ENCODE measurements at places on chromosomes 2 and 18.

DNA sequence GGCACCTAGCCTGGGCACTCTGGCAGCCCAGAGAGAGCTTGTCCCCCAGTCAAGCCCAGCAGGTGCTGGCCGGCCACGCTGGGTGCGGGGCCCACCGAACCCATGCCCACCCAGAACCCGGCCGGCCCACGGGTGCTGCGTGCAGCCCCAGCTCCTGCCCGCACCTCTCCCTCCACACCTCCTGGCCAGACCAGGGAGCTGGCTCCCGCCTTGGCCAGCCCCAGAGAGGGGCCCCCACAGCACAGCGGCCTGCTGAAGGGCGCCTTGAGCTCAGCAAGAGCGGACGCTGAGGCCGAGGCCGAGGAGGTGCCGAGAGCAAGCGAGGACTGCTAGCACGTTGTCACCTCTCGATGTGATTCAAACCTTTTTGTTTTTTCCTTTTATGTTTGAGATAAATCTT lies 407.0 kb upstream of the KCNJ3 start:
- DNase-seq: no peak

DNA sequence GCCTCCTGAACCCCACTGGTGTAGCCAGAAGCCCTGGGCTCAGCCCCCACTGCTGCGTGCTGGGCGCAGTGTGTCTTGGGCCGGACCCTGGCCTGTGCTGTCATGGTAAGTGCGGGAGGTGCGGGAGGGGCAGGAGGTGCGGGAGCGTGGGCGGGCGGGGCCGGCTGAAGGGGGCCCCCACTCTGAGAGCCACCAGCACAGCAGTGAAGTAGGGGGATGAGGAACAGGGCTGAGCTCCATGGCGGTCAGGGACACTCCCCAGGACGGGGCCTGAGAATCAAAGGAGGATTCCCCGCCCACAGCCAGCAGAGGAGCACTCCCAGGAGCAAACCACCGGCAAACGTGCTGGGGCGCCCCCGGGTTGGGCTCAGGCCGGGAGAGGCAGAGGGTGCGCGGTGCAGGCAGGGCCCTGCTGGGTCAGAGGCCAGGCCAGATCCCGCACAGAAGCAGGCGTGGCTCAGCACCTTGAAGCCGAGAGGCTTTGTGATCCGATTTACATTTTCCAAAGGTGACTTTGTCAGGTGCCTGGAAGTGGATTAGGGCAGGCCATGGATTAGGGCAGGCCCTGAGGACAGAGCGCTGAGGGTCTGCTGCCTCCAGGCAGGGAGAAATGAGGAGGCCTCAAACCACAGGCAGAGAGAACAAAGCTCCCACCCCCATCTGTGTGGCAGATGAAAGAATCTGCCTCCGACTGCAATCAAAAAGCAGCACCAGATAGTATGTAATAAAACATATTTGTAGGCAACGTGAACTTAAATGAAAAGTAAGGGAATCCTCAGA lies 152.0 kb upstream of the RAB6C start:
- no peak for DNase-seq

- no peak for DNase-seq
These were observed 81.7 kb downstream of the ACSL3 start for GRCh38 chr2:222942561-222942960.

GRCh38 chr18:13256444-13257305 lies 38.1 kb downstream of the LDLRAD4 start:
- no peak for DNase-seq

DNA sequence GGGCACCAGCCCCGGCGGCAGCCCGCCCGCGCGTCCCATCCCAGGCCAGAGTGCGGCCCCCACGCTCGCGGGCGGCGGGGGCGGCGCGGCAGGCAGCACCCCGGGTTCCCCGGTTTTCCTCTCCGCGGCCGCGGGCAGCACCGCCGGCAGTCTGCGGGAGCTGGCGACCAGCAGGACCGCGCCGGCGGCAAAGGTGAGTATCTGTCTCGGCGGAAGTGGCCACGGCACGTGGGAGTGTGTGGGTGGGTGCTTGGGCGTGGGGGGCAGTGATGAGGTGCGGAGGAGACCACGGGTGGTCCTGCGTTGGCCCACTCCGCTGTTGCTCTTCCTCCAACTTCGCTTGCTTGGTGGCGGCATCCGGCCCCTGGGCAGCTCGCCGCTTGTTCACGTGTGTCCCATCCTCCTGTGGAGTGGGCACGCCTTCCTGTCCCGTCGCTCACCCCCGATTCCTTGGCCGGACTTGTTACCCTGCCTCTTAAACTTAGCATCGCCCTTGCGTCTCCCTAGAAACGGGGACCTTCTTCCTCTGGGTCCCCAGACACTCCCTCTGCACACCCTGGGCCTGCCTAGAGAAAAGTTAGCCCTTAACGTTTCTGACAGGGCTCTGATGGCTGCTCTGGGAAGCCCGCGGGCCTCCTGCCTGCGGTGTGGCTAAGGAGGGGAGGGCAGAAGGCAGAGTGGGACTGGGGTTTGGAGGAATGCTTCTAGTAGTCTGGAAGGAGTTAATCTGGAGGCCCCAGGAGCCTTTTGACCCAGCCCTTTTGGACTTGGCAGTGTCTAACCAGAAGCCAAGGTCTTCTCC lies 1.1 kb downstream of the SH3RF3 start:
- no peak for DNase-seq

- no peak for DNase-seq
These were observed 73.4 kb downstream of the DPP10 start for GRCh38 chr2:114515882-114516281.

GRCh38 chr2:207338220-207338607 lies 172.5 kb upstream of the KLF7 start:
- DNase-seq: no peak

GRCh38 chr2:240632306-240632721 lies 7.0 kb downstream of the GPR35 start:
- DNase-seq: no peak

DNA sequence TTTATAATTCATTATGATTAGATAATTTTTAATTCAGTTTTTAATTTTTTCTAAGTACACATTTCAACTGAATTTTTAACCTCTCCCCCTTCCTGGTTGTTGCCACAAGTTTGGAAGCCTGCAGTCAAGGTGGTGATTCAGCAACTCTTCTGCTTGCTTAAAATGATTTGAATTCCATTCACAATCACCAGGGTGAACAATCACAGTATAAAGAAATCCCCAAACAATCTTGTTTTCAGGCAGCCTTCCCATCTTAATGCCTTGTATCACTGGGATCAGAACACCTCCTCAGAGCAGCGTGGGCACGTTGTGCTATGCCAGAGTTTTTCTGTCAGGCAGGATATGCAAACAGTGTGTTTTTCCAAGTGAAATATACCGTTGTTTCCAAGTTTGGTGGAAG lies 46.7 kb upstream of the BARD1 start:
- DNase-seq: no peak

DNA sequence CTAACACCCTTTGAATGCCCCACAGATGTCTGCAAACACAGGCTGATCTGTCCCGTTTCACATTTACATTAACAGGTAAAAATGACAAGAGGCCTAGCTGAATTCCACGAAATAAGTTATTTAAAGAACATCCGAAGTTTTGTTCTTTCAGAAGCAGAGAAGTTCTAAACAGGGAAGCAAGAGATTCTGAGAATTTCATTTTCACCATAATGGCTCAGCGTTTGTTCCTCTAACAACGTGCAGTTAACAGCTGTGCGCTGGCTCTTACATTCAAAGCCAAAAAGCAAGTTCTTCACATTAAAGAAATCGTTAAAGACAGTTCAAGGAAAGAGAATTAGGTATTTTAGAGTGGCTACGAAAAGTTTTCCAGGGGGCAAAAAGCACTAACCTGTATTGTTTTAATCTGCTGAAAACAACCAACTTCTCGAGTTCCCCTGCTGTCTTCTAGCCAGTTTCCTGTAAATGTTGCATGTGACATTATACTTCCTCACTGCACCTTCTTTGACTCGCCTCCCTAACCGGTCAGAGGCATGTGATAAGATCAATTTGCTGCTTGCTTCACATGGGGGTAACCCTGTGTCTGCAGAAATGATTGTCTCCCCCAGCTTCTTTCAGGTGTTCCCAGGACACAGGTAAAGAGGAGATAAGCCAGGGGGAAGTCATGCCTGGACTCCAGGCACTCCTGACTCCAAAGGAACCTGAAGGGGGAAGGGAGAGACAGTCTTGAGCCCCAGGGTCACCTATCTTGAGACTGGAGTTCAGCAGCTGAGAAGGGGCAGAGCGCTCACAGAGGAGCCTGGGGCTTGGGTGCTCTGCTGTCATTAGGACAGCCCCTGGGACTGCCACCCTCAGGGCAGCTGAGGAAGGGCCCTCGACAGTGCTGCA lies 36.8 kb upstream of the WIPF1 start:
- DNase-seq: peak; percentile 8

DNA sequence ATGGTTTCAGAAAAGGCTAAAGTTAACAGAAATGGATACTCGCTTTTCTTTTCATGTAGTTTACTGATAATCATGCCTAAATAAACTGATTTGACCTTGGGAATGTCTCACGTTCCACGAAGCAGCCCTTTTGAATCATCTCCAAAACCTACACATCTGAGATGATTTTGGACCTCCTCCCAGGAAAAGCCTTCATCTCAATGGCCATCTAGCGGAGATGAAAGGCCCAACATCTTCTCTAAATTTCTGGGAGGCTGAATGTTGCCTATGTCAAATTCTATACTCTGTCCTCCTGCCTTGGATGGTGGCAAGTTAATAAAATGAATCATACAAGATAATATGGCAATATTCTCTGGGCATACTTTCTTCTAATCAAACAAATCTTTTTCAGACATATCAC lies 448.5 kb downstream of the ZEB2 start:
- no peak for DNase-seq

DNA sequence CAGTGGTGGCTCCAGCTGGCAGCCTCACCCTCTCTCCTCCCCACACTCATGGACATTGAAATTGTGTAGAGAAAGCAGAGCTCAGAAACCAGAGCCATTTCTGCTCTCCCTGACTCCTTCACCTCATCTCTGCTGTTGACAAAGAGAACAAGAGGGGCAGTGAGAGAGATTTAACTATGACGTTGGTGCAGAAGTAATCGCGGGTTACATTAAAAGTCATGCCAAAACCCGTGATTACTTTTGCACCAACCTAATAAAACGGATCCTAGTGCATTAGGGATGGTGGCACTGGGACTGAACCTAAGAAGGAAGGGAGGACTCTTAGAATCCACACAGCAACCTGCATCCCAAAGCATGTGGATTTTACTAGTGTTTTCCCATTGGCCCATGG lies 113.3 kb upstream of the CDC42EP3 start:
- no peak for DNase-seq

DNA sequence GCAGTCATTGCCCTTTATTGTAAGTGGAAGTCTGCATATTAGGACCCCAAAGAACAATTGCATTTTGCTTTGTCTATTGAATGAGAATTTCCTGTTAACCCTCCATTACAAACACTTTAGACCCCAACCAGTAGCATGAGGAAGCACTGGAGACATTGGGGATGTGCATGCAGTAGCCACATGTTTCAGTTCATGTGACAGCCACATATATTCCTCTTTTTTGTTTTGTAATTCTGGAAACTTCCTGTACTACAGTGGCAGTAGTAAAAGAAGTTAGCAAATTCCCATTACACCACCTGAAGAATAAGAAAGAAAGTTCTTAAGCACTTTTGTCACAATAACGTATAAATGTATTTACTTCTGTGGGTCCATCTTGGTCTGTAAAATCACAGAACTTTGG lies 281.1 kb upstream of the SLC14A2 start:
- no peak for DNase-seq

GRCh38 chr18:10416065-10416464 lies 38.4 kb upstream of the APCDD1 start:
- DNase-seq: no peak

- no peak for DNase-seq
These were observed 544 bp downstream of the DNAJC27 start for GRCh38 chr2:24971286-24971535.

GRCh38 chr18:44955825-44956224 lies 275.1 kb downstream of the SETBP1 start:
- no peak for DNase-seq

DNA sequence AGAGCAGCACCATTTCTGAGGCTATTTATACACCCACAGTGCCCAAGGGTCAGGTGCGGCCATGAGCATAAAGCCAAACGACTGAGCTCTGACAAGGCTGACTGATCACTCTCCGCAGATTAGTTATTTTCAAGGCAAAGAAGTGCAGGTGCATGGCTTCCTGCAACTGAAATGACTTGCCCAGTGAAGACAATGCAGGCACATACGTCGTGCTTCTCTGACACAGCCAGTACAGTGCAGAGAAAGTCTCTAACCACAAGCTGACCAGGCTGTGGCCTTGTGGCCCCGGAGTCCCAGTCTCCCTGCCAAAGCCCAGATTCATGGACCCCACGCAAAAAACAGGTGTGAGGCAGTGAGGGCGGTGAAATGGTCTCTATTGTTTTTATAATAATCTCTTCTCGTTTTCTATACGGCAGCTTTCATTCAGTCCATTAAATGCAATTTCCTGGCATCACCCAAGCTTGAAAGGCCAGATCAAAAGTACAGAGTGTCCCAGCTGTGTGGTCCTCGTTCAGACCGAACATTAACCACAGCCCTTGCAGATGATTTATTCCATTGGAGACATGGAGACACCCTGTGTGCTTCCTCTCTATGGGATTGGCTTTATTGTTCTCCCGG lies 447.0 kb upstream of the ID2 start:
- no peak for DNase-seq

DNA sequence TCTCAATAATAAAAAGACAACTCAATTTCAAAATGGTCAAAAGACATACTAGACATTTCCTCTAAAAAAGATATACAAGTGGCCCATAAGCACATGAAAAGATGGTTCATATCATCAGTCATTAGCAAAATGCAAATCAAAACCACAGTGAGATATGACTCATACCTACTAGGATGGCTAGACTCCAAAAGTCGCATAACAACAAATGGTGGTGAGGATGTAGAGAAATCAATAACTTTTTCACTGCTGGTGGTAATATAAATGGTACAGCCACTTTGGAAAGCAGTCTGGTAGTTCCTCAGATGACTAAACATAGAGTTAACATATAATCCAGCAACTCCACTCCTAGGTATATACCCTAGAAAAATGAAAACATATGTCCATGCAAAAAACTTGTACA lies 242.3 kb upstream of the NOL4 start:
- DNase-seq: no peak

GRCh38 chr2:206800506-206801417 lies 35.4 kb downstream of the FASTKD2 start:
- DNase-seq: peak; percentile 35

DNA sequence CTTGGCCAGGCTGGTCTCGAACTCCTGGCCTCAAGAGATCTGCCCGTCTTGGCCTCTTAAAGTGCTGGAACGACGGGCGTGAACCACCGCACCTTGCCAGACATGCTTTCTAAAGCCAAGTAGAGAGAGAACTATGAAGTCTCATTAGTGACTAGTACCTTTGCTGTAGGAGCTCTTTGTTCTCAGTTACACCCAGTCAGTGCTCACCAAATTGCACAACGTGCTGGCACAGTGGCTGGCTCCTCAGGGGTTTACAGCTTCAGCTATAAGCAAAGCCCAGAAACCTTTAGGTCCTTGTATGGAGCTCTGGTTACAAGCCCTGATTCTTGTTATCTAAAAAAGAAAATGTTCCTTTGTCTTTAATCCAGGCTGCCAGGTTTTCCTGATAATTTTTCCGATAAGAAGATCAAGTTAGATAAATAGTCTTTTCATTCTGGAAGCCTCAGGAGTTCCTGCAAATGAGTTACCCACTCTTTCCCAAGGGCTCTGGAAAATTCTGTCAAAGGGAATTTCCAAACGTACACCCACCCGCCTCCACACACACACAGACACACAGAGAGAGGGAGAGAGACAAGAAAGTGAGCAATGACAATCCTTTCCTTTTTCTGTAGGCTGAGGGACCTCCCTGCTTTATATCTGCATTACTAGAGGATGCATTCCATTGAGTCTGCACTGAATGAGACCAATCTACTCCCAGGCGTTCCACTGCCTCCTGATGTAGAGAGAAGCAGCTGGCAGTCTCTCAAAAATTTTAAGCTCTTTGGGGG lies 100.2 kb upstream of the CSRNP3 start:
- DNase-seq: no peak

- DNase-seq: no peak
These were observed 11.9 kb downstream of the NYAP2 start for GRCh38 chr2:225411452-225411851.

All from hematopoietic multipotent progenitor cell treated with erythropoietin and hydrocortisone succinate and interleukin-3 and kit ligand, for 15 days (in vitro differentiated cells).